ENCODE measurements at places on chromosomes 2 and 18. TPM values are rescaled to one million over a fixed set of nuclear protein-coding genes. Genes with fewer than 3 reads are reported as not detected.

- no peak for DNase-seq
Measured at GRCh38 chr2:99819766-99820165, 322.6 kb downstream of the AFF3 start.

DNA sequence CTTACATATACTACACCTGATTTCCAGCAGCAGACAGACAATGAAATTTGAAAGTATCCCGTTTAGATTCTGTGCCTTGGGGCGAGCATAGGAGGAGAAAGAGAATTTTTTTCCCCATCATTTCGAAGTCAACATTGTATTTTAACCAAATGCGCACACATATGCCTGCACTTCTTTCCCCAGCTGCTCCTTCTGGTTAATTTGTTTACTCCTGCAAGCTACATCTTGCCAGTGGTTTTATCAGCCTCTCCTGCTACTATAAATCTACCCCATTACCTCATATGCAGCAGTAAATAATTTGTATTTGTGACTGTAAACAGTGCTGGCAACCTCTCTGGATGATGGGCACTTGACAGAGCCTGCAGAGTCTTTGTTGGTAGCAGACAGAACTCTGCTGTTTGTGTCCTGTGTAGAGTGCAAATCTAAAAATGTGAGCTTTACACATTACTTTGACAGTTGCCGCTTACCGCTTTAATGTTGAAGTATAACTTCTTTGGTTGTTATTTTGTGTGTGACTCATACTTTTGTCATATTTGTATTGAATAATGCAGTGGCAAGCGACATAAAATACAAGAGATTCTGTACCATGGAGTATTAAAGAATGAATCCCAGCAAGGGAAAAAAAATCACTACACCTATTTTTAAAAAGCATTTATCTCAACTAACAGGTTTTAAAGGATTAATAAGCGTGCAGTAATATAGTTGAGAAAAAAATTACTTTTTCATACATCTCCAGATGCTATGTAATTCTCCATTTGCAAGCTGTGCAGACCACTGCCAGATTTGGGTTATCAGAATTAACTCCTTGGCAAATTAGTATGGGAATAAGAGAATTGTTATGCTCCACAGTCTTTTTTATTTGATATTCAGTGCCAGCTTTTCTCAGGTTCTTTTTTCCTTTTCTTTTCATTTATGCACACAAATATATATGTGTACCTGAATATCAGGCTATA is 536.8 kb downstream of the XIRP2 start:
- DNase-seq: no peak

TXNDC2 gene
- total RNA-seq: not detected

DNA sequence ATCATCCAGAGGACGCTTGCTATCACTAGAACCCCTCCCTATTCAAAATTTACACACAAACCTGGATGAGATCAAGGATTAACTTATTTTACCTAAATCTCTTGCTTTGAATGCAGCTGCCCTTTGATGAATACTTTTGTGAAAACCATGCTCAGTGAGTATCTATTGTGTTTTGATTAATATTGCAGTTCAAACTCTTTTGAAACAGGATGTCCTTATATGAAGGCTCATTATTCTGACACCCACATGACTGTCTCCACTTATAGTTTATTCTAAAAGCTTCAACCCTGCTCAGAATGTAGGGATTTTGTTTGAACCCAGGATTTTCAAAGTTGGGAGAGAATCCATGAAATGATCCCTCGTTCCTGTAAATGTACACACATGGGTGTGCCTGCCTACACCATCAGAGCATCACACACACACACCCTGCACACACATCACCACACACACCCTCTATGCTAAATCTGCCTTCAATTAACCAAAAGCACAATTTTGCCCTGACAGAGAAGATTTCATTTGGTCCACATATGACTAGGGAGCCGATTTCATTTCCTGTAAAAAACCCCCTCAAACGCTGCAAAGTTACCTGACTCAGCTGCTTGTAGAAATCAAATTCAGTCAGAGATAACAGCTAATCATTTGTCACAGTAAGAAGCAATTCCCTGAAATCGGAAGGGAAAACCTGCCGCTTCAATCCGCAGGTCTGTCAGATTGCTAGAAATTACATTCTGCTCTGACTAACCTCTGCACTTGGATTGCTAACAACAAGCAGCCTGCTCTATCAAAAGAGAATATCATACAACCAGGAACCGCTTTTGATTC is 65.2 kb downstream of the ZEB2 start:
- peak; percentile 38 for DNase-seq

GRCh38 chr2:57510704-57511103 is 535.9 kb upstream of the VRK2 start:
- no peak for DNase-seq

Data from activated T-cell treated with anti-CD3 and anti-CD28 coated beads, Interleukin-2, amount 50 U/mL, for 72 hours (primary cell).